ENCODE measurements at places on chromosomes 5 and 9.
A peak's percentile ranks its signal among the peaks of the same experiment; 100 is the strongest.

- no peak for DNase-seq
Measured at GRCh38 chr9:109437286-109437685, 60.8 kb downstream of the PTPN3 start.

- DNase-seq, result no peak
Measured at GRCh38 chr5:176774216-176775171, 35.9 kb upstream of the UNC5A start.

DNA sequence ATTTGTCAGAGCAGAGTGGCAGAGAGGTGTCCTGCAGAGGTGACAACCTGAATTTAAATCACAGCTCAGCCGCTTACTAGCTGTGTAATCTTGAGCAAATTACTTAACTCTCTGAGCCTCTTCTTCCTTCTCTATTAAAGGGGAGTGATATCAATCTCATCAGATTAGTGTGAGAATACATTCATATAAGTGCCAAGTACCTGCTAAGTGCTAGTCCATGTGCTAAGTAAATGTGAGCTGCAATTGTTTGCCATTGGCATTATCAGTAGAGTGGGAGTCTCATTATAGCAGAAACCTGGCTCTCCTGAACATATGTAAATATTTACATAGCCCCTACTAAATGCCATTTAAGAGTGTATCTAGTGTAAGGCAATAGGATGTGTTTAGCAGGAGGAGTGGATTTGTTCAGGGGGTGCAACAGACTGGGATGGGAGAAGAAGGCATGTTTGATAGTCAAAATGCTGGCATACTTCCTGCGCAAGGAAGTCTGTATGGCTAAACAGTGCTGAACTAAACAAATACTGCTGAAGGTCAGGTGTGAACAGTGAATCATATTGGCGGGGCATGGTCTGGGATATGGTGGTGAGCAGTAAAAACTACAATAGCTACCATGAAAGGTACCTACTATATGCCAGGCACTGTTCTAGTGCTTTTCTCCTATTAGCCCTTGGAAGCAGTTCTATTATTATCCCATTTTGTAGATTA is 74.5 kb downstream of the F2RL2 start:
- DNase-seq, result no peak

DNA sequence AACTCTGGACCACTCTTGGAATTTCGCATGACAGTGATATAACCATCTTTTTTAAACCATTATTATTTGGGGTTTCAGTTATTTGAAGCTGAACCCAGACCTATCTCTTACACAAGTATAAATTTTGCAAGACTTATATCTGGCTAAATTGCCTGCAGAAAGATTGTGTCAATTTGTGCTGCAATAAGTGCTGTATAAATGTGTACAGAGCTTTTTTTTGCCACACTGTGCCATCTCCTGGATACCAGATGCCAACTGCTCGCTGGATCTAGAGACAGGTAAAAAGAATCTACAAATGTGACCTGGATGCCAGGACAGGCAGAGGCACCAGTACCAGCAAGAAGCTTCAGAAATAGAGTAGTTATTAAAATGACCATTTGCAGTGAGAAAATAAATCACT is 25.9 kb upstream of the TTC39B start:
- DNase-seq, result no peak

DNA sequence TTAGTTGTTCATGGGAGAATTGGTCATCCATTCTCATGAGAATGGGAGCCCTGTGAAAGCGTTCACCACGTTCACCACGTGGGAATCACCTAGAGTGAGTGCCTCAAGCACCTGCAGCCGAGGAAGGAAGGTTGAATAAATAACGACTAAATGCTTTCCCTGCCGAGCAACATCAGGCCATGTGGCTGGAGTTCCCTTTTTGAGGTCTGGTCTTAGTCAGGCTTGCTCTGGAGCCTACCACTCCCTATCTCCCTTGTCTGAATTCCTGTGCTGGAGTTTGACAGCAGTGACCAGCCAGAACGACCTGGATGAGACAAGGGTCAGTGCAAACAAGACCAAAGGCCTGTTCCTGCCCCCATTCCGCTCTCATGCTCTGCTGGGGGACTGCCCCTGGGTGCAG is 28.5 kb downstream of the KCNMB1 start:
- no peak for DNase-seq

- no peak for DNase-seq
Measured at GRCh38 chr5:74239261-74239660, 401.3 kb downstream of the ENC1 start.

DNA sequence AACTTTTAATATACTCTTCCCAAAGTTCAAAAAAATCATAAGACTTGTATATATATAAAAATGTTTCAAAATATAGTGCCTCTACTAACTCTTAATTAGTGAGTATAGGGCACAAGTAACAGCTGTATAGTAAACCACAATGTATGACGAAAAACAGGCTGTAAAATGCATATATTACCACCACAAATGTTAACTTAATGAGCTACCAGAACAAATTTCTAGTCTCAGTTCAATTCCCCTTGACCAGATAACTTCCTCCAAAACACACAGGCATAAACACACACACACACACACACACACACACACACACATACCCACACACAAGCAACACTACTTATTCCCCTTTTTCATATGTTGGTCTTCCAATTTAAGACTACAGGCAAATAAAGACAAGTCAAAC is 78.8 kb downstream of the FBXL17 start:
- no peak for DNase-seq

DNA sequence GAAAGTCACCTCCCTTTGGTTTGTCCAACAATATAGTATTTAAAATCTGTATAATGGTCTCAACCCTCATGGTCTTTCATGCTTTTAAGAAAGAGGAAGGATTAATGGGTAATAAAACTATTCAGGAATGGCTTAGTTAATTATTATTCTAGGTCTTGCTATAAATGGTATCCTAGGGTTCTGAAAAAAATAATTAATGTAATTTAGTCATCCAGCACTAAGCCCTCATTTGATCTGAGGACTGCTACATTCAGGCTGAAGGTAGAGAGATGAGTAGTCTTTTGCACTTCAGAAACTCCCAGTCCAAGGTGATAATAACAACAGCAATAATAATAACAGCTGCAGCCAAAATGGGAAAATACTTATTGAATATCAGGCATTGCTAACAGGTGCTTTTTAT is 2.6 kb downstream of the ANKRD55 start:
- no peak for DNase-seq

GRCh38 chr5:60835554-60835953 is 8.5 kb downstream of the ELOVL7 start:
- DNase-seq, result no peak

DNA sequence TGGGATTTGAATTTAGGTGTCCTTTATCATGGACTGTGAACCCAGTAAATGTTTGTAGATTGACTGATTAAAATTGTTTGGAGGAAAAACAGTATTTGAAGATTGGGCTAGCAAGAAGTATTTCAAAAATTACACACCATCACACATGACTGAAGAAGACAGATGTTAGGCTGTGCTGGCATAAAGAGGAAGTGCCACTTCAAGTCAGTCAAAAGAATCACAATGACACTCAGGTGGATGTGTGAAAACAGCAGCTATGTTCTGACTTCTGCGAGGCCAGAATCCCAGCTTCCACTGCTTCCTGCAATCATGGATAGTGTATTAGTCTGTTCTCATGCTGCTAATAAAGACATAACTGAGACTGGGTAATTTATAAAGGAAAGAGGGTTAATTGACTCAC is 393.3 kb downstream of the DMRT2 start:
- no peak for DNase-seq

DNA sequence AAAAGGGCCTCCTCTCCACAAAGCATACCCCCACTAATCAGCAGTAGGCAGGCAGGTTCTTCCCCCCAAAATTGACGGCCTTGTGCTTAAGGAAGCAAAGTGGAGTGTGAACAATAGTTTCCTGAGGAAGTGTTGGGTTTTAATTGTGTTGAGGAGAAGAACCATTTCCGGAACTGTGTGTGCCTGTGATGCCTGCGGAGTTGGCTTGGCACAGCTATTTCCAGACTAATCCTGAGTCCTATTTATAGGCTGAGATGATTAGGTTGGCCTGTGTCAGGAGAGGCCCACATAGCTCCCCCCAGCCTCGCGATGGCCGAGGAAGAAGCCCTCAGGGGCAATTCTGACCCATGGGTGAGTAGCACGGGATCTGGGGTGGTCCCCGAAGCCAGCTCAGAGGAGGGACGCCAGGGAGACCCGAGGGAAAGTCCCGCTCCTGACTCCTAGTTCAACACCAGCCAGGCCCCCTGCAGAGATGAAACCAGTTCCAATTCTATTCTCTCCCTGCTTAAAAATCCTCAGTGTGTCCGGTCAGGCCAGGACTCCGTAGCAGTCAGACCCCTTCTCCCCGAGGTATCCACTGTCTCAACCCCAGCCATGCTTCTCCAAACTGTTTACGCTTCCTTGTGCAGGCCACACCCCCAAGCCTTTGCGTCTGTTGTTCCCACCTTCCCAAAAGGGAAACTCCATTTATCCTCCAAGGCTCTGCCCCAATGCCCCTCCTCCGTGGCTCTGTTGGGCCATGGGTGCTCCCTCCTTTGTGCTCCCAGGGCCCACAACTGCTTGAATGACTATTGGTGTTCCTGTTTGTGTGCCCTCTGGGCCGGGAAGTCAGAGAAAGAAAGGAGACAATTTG is 18.1 kb downstream of the GSN start:
- DNase-seq, result peak; percentile 71

GRCh38 chr9:92181296-92181695 is 66.1 kb upstream of the SPTLC1 start:
- no peak for DNase-seq

DNA sequence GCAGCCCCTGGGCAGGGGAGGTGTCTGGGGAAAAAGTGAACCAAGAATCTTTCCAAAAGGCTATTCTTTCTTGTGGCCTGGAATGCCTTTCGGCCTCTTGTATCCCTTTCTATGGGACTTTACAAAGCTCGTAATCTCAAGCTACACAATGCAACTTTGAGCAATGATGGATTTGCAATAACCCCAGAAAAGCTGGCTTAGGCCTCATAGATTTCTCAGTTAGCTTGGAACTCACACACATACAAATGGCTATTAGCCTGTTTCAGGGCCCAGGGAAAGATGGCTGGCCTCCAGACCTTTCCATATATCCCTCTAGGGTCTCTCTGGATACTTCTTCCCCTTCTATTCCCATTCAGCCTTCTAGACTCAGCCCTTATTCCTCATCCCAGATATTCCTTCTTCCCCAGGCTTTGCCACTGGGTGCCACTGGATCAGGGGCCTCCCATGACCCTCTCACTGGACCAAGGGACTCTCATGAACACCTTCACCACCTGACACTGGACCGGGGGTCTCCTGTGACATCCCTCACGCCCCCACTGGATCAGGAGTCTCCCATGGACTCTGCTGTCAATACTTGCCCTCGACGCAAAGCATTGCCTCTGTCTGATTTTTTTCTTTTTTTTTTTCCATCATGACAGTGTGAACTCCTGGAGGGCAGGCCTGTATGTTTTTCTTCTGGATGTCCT is 59.5 kb downstream of the RAD23B start:
- no peak for DNase-seq

GRCh38 chr9:88775559-88775958 is 215.7 kb upstream of the S1PR3 start:
- peak; percentile 34 for DNase-seq

- no peak for DNase-seq
Measured at GRCh38 chr5:96373381-96373733, 59.7 kb downstream of the PCSK1 start.

DNA sequence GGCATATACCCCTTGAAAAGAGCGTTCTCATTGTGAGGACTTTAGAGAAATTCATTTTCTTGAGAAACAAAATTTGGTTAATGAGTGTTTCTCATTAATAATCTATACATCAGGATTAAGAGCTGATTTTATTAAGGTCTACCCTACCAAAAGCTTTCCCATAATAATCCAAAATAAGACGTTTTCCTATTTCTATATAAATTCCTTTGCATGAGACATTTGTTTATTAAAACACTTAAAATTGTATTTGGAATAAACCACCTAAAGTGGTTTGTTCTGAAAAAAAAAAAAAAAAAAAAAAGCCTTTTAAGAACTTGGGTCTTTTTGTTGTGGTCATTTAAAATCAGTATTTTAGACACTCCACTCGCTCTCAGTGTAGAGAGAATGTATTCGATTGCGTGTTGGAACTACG is 695 bp upstream of the TMOD1 start:
- DNase-seq, result no peak

- no peak for DNase-seq
Measured at GRCh38 chr5:52013523-52013922, 630.3 kb downstream of the ISL1 start.

- peak; percentile 83 for DNase-seq
Measured at GRCh38 chr9:72477930-72478518, 43.4 kb upstream of the TMC1 start.

GRCh38 chr5:41161271-41161670 is 52.1 kb downstream of the C6 start:
- peak; percentile 1 for DNase-seq

DNA sequence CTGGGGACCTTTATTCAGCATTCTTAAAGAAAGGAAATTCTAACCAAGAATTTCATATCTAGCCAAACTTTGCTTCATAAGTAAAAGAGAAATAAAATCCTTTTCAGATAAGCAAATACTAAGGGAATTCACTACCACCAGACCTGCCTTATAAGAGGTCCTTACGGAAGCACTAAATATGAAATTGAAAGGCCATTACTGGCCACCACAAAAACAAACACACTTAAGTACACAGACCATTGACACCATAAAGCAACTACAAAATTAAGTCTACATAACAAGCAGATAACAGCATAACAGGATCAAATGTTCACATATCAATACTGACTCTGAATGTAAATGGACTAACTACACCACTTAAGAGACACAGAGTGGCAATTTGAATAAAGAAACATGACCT is 361.4 kb upstream of the POU5F2 start:
- DNase-seq, result no peak

DNA sequence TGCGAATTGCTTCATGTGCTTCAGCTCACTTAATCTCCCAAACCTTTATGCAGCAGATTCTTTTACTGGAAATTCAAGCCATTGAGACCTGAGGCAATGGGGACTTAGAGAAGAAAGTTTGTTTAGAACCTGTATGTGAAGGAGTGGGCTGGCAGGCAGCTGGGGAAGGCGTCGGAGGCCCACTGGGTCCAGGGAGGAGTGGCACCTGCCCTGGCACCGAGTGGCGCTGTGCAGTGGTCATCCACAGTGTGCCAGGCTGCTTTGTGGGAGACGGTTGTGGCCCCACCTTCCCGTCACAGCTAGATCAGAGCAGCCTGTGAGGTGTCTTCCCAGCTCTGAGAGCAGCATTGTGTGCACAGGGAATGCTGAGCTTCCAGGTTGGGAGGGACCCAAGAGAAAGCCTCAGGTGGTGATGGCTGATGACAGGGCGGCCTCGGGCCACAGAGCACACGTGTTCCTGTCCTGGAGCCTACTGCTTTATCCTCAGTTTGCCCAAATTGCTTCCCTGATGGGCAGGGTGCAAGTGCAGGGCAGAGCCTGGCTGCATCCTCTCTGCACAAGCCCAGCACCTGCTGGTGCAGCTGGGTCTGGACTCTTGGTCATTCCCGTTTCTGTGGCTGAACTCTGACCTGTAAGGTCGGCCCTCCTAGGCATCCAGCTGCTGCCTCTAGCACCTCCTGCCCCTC is 175.2 kb downstream of the CACNA1B start:
- no peak for DNase-seq

All from fibroblast of skin of right quadriceps (primary cell).